Lower lobe of right lung (tissue), 2 donors: ENCODE measurements at places on chromosomes 1 and 21. TPM values are rescaled to one million over a fixed set of nuclear protein-coding genes. Genes with fewer than 3 reads are reported as not detected.

DNA sequence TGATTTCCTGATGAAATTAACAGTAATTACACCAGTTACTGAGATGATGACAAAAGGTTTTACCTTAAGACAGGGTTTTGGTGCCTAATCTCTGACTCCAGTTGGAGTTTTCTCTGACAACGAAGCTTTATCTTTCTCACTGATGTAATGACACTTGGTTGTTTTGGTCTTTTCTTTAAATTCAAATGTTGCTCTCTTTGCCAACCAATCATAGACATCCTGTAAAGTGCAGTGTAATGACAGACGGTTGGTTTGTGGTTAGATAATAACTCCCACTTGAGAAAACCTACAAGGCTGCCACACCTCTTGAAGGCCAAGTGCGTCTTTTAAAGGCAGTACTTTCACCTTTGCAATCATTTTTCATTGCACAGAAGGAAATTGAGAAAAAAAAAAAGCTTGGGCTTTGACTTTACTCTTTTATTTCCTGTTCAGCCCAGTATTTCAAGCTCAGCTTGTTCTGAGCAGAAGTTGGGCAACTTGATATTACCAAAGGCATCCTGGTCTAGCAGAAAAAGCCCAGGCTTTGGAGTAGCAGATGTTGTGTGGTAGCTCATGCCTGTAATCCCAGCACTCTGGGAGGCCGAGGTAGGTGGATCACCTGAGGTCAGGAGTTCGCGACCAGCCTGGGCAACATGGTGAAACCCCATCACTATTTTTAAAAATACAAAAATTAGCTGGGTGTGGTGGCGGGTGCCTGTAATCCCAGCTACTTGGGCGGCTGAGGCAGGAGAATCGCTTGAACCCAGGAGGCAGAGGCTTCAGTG lies 14.9 kb downstream of the PDIK1L start:
- DNase-seq: no peak

DNA sequence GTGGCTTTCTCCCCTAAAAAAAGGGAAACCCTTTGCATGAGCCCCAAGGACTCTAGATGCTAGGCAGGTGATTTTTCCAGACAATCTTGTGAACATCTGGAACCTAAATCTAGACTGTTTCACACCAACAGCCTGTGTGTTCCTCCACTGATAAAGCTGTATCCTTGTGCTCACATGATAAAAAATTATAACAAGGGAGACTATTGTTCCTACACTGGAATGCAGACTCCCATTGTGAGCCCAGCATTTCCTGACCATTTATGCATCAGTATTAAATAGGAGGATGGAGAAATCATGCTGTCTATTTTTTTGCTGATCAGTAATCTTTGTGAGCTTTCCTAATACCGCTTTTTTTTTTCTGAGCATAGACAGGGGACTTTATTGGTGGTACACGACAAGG lies 52.5 kb downstream of the ZNF697 start:
- no peak for DNase-seq

GRCh38 chr1:215568299-215568692 lies 1.2 kb downstream of the KCTD3 start:
- DNase-seq: no peak

The PLEKHG5 gene
- 9.5 TPM for total RNA-seq

The GABRD gene
- 2.7 TPM for total RNA-seq

The MSTO1 gene
- 31.1 TPM for total RNA-seq
